Vagina (tissue), 2 donors: ENCODE measurements at places on chromosomes 13 and 19.

GRCh38 chr19:33644284-33644836, 22.6 kb downstream of the CHST8 start:
- no peak for DNase-seq

- no peak for DNase-seq
Measured at GRCh38 chr19:39828015-39828653, 5.8 kb downstream of the DYRK1B start.

- no peak for DNase-seq
Measured at GRCh38 chr13:25218019-25218418, 45.9 kb upstream of the AMER2 start.

GRCh38 chr19:8506402-8506957, 4.0 kb upstream of the PRAM1 start:
- no peak for DNase-seq

- no peak for DNase-seq
Measured at GRCh38 chr13:31860002-31860401, 120.7 kb downstream of the RXFP2 start.

DNA sequence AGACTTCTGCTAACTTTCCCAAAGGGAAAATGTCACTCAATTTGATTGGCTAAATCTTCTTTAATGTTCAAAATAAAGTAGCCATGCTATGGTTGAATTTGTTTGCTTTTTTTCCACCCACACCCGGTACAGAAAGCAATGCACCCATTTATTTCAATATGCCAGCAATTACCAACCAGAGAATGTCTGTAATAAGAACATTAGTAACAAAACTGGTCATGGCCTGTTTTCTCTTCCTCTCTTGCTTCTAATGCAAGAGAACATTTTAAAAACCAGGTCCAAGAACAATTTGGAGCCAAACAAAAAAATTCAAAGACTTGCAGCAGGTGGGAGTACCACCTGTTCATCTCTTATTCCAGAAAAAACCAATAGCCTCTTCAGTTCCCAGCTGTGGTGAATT, 1108.8 kb upstream of the PCDH20 start:
- no peak for DNase-seq

GRCh38 chr13:46893798-46894560, 2.9 kb downstream of the HTR2A start:
- no peak for DNase-seq

DNA sequence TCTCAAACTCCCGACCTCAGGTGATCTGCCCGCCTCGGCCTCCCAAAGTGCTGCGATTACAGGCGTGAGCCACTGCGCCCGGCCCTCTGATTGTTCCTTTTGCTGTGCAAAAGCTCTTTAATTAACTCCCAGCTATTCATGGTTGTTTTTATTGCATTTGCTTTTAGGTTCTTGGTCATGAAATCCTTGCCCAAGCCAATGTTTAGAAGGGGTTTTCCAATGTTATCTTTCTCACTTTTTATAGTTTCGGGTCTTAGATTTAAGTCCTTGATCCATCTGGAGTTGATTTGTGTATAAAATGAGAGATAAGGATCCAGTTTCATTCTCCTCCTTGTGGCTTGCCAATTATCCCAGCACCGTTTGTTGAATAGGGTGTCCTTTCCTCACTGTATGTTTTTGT, 19.2 kb upstream of the GRTP1 start:
- no peak for DNase-seq
